ENCODE measurements at places on chromosomes 16 and 17. TPM values are rescaled to one million over a fixed set of nuclear protein-coding genes. Genes with fewer than 3 reads are reported as not detected.

DNA sequence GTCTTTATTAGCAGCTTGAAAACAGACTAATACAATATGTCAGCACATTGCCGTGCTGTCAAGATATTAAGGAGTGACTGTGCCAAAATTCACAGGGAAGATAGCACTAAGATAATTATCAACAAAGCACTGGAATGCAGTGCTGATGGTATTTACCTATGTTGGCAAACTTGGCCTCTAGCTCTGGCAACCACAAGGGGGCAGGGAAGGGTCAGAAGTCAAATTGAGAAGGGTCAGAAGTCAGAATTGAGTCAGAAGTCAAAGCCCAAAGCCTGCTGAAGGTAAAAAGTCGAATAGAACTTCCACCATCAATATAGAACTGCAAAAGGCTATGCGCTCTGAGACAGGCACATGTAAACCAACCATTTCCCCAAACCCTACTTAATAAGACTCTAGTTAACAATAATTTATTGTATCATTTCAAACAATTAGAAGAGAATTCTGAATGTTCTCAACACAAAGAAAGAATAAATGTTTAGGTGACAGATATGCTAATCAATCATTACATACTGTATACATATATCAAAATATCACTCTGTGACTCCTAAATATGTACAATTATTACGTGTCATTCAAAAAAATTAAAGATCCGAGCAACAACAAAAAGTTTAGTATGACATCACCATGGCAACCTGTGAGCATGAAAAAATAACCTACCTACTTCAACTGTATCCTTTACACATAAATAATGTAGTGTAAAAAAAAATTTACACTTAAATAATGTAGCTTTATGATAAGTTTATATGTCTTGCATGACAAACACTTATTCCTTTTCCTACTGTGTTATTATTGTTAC lies 916.1 kb downstream of the KCNJ2 start:
- H3K4me1 ChIP-seq = peaks cover 17% of the 10 kb centered on the region
- H3K36me3 ChIP-seq = no peaks in the 10 kb centered on the region
- H3K27ac ChIP-seq = no peak overlapping the region
- H3K4me3 ChIP-seq = no peak overlapping the region
- H3K27me3 ChIP-seq = no peaks in the 10 kb centered on the region

GRCh38 chr17:74528491-74529199 lies 2.6 kb downstream of the CD300LB start:
- no peak overlapping the region for H3K27ac ChIP-seq
- no peaks in the 10 kb centered on the region for H3K36me3 ChIP-seq
- H3K4me1 ChIP-seq = no peaks in the 10 kb centered on the region
- DNase-seq = no peak

DNA sequence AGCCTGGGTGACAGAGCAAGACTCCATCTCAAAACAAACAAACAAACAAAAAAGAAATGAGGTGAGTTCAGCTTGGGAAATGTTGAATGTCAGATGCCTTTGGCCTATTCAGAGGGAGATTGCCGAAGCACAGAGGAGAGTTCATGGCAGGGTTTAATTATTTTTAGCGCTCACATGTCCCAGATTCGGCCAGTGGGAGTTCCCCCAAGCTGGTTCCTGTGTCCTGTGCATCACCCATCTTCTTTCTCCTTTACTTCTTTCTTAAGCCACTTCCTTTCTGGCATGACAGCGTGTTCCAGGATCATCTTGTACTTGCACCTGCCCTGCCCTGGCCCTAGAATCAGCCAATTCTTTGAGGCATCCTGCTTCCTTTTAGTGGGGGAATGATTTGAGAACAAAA lies 9.2 kb downstream of the MPV17L start:
- H3K4me3 ChIP-seq = no peak overlapping the region
- H3K27ac ChIP-seq = no peak overlapping the region
- H3K36me3 ChIP-seq = no peaks in the 10 kb centered on the region
- H3K27me3 ChIP-seq = no peaks in the 10 kb centered on the region
- H3K4me1 ChIP-seq = peaks cover 12% of the 10 kb centered on the region

- peaks cover 46% of the 10 kb centered on the region for H3K36me3 ChIP-seq
- peaks cover 29% of the 10 kb centered on the region for H3K4me1 ChIP-seq
- no peaks in the 10 kb centered on the region for H3K27me3 ChIP-seq
- H3K27ac ChIP-seq = no peak overlapping the region
- H3K4me3 ChIP-seq = no peak overlapping the region
- peak; percentile 64 for DNase-seq
These were observed 2.3 kb downstream of the TOP2A start for GRCh38 chr17:40415390-40415789.

AP2B1 gene
- 119 TPM for total RNA-seq

RPA1 gene
- 42.5 TPM for total RNA-seq
